ENCODE measurements at places on chromosomes 7 and 10. TPM values are rescaled to one million over a fixed set of nuclear protein-coding genes. Genes with fewer than 3 reads are reported as not detected.

NPFFR1 gene
- polyA plus RNA-seq: not detected

MKLN1 gene
- polyA plus RNA-seq: 36.2 TPM

- DNase-seq: no peak
These were observed 458.8 kb downstream of the DNAJB6 start for GRCh38 chr7:157795643-157796042.

- DNase-seq: peak; percentile 65
These were observed 41.5 kb upstream of the BNIP3 start for GRCh38 chr10:132023092-132023811.

- DNase-seq: no peak
These were observed 216.9 kb upstream of the GLI3 start for GRCh38 chr7:42453931-42454361.

Data from naive thymus-derived CD4-positive, alpha-beta T cell (primary cell).